Activated naive CD4-positive, alpha-beta T cell treated with anti-CD3 and anti-CD28 coated beads, Interleukin-2, amount 10 ng/mL, durations not matched to agents 7 days and 5 days (primary cell): ENCODE measurements at places on chromosomes 5 and 9.

- no peak for DNase-seq
Observed at GRCh38 chr9:31821583-31821982, 562.9 kb upstream of the ACO1 start.

DNA sequence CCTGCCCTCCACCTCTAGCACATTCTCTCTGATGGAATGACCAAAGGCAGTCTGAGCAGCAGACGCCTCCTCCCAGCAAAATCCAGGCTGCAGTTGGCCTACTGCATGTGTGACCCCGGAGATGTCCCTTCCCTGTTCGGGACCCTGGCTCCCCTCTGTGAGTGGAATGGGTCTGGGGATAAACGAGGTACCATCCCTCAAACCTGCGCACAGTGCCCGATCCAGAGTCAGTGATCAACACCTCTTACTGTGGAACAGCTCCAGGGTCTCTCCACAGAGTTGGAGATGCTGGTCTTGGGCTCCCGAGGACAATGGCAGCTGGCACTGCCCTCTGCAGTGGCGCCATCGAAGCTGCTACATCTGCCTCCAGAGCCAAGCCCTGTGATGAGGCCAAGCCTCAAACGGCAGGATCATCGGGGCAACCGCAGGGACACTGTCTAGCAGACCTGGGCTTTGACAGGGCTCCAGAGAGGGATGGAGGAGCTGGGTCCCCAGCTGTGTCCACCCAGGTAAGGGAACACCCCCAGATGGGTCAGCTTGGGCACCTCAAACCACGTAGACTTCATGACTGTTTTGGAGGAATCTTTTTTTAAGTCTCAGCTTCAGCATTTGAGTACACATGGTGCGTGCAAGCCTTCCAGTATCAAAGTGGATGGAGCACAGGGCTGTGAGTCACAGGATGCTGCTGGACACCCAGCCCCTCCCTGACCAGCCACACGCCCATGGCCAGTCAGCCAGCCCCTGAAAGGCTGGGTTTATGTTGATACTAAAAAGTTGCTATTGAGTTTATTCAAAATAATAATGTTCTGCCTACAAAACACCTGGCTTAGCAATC lies 13.0 kb downstream of the MED10 start:
- no peak for DNase-seq

DNA sequence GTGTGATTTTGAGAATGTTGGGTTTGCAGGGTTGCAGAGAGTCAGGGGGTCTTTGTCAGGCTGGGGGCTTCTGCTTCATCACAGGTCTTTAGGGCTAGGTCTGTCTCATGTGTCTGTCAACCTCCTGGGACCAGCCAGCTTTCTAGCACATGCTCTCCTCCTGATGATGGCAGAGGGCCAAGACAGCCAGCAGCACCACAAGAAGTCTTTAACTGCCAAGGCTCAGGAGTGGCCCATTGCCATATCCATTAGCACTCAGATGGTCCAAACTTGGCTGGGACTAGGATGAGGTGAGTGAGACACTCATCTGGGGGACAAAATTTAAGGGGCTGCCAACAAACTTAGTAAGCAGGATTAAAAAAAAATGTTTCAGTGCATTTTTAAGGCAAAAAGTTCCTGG lies 384.2 kb upstream of the CDH10 start:
- no peak for DNase-seq

- DNase-seq, result no peak
Observed at GRCh38 chr5:168404365-168404764, 81.9 kb upstream of the RARS1 start.

DNA sequence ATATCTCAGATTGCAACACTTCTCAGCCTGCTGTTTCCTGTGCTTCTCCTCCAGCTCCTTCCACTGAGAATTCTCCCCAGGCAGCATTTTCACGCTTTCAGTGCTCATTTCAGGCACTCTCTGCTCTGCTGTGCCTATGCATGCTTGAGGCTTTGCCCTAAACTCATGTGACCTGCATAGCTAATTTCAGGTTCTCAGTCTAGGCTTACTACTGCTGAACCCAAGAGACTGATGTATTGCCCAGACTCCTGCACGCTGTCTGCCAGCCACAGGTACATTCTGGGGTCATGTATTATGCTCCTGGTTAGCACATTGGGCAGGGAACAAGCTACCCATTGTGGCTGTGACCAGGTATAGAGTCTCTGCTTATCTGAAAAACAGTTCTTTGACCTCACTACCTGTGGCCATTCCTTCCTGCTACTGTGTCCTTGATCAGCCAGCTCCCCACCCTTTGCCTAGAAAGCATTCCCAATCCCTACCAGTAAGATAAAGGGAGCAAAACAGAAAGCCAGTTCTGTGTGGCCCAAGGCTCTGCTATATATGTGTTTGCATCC lies 34.7 kb downstream of the PIP5K1B start:
- DNase-seq, result no peak

GRCh38 chr5:160133918-160134304 lies 14.7 kb upstream of the PWWP2A start:
- no peak for DNase-seq

GRCh38 chr5:122874179-122874875 lies 28.9 kb downstream of the SNX24 start:
- no peak for DNase-seq

DNA sequence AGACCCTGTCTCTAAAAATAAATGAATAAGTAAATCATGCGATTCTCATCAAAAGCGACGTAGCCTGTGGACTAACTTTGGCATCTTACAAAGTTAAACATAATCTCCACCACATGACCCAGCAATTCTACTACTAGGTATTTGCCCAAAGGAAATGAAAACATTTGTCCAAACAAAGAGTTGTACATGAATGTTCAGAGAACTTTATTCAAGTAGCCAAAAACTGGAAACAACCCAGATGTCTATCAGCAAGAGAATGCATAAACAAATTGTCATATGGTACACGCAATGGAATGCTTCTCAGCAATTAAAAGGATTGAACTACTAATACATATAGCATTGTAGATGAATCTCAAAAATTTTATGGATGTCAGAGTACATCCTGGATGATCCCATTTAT lies 82.6 kb downstream of the ADRB2 start:
- DNase-seq, result no peak

DNA sequence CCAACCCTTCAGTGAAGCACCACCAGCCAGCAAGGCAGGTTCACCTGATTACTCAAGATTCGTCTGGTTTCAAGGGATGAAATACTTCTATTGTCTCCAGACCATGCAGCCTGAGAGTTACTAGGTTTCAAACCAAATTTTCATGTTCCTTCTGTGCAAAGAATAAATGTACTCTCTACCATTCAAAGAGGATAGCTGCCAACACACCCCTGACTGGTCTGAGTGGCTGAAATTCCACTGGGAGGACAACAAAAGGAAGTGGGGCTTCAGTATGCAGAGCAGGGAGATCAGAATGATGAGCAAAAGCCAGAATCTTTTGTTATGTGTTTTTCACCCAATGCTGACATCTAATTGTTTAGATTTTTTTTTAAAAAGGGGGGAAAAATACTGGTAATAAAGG lies 356.3 kb downstream of the BNC2 start:
- DNase-seq, result no peak

GRCh38 chr9:92315456-92315855 lies 9.7 kb downstream of the NOL8 start:
- DNase-seq, result no peak
